ENCODE measurements at places on chromosomes 11 and 22. TPM values are rescaled to one million over a fixed set of nuclear protein-coding genes. Genes with fewer than 3 reads are reported as not detected.

DNA sequence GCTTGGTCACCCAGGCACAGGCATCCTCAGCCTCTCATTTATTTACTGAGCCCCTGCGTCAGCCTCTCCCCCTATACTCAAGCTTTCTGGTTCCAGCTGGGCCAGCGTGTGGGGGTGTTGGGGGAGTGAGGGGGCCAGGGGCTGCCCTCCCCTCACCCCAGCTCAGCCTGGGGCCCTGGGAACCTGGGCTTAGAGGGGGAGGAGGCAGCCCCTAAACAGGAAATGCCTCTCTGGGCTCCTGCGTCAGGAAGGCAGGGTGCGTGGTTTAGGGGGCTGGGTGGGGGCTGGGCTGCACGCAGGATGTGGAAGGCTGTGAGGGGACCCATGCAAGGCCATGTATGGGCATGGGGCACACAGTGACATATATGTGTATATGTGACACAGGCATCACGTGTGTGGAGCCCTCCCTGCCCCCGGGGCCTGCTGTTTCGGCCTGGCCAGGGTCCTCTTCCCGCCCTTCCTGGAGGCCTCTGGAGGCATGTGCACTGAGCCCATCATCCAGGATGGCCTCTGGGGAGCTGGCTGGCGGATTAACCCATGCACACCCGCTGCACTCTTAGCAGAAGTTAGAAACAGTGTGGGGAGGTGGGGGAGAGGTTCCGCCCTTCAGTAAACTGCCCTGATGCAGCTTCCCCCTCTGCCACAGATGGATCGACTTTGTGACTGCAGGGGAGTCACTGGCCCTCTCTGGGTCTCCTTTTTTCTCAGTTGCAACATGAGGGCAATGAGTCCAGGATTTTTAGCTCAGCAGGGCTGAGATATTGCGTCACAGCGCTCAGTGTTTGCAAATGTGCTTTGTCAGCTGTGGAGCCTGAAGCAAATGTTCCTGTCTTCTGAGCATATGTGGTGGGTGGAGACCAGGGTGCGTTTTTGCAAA lies 1.1 kb upstream of the CD248 start:
- peak; percentile 71 for DNase-seq

DNA sequence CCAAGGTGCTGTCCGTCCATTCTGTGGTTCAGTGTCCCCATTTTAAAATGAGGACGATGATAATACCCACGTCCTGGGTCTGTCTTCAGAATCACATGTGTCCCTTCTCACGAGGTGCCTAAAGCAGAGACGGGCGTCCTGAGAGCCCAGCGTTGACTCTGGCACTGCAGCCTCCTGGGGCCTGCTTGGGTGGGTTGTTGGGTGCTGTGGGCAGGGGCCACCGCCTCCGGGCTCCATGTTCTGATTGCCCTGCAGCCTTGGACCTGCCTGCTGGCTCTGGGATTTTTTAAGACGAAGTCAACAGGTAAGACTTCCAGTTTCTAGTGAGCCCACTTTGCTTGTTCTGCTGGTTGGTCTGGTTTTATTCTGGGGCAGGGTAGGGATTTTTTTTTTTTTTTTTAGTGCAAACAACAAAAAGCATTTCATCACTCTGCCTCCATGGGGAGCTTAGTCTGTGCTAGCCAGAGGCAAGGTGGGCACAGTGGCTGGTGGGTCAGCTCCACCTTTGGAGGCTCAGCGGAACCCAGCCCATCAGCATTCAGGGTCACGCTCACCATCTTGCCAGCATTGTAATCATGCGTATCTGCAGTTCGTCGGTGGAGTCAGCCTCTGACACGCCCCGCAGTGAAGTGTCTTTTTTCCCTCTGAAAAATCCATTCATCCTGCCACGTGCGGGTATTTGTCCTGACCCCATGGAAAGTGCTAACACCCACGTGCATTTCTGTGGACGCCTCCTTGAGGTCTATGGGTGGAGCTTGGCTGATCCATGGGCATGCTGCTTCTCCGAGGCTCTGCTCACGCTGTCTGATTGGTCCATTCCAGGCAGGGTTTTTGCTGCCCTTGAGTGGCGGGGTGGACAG lies 28.3 kb downstream of the NADSYN1 start:
- no peak for DNase-seq

- DNase-seq = no peak
Observed at GRCh38 chr11:28481616-28482480, 373.7 kb downstream of the METTL15 start.

GRCh38 chr11:19864141-19865140 lies 151.8 kb downstream of the NAV2 start:
- no peak for DNase-seq

DNA sequence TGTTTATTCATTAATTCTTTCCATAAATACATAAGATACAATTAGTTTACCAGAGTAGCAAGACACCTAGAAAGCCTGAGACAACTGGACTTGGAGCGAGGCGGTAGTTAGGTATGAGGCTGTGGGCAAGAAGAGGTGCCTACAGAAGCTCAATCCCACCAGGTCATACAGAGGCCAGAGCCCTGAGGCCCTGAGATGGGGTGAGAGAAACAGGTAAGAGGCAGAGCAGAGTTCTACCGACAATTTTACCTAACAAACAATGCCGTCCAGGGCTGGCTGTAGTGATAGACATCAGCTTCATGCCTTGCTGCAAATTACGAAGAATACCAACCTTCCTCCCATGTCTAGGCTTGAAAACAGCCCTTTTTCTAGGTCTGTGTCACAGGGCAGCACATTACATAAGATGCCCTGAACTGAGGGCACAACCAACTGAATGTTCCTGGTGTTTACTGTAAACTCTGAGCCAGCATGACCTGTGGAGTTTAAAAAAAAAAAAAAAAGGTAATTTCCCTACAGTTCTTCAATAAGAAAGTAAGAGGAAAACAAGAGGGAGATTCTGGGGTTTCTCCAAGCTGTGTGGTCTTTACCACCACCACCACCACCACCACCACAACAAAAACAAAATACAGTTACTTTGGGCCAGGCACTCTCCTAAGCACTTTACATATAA lies 105.8 kb downstream of the GAB2 start:
- no peak for DNase-seq

GRCh38 chr11:1198561-1199240 lies 24.2 kb upstream of the MUC5B start:
- peak; percentile 8 for DNase-seq

- no peak for DNase-seq
Observed at GRCh38 chr11:69905611-69906452, 86.6 kb upstream of the FGF3 start.

DNA sequence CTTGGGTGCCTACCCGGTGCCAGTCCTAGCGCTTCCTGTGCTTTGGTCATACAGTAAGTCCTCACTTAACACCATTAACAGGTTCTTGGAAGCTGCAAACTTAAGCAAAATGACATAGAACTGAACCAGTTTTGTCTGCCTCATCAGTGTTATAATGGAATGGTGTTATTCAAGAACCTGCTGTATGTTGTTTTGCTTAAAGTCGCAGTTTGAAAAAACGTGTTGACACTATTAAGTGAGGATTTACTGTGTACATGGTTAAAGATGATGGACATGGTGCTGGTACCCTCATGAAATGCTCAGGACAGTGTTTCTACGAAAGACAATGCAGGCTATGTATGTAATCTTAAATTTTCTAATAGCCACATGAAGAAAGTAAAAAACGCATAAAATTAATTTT lies 41.3 kb downstream of the PPP6R3 start:
- DNase-seq = no peak

- DNase-seq = no peak
Observed at GRCh38 chr11:126793596-126793995, 207.0 kb downstream of the KIRREL3 start.

DNA sequence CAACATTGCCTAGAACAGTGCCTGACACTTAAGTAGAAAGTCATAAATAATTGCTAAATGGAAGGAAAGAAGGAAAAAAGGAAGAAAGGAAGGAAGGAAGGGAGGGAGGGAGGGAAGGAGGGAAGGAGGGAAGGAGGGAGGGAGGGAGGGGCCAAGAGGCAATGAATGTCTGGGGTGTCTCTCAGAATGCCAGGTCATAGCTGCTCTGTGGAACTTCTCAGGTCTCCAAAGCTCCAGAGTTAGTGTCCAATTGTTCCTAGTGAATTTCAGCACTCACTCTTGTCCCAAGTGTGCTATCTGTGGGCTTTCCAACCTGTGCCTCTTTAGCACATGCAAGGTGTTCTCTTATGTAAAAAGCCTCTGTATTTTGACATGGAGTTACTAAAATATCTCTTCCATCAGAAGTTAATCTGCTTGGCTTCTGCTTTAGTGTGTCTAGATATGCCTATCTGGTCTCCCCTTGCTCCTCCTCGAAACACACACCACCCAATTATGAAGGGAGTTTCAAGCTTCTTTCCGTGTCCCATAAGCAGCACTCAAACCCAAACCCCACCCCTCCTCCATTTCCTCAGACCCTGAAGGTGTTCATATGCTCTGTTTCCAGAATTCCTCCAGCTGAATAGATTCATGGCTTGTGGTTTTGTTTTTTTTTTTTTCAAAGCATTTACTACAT lies 56.5 kb downstream of the FAM76B start:
- DNase-seq = no peak

- no peak for DNase-seq
Observed at GRCh38 chr11:57568330-57568766, 876 bp upstream of the UBE2L6 start.

- DNase-seq = no peak
Observed at GRCh38 chr11:78783301-78783700, 208.6 kb upstream of the NARS2 start.

GRCh38 chr11:72522186-72522585 lies 87.9 kb upstream of the CLPB start:
- no peak for DNase-seq

DNA sequence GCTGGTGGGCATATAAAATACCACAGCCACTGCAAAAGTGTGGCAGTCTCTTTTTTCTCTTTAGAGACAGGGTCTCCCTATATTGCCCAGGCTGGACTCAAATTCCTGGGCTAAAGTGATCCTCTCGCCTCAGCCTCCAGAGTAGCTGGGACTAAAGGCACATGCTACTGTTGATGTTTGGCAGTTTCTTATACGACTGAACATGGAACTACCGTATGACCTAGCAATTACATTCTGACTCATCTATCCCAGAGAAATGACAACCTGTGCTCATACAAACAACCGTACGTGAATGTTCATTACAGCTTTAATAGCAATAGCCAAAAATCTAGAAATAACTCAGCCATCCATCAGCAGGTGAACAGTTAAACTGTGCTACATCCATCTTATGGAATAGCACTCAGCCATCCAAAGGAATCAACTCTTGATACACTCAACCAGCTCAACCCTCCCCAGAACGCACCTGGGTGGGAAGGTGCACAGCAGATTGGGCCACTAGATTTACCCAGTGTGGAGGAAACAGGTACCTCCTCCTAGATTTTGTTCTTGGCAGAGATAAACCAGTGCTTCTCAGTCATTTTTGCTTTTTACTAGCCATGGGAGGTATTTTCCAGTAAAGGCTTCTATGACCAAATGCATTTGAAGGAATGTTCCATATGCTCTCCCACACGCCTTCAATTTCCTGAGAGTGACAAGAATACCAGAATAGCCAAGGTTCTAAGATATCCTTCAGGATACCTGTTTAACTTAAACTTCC lies 130.5 kb downstream of the MED15 start:
- no peak for DNase-seq

DNA sequence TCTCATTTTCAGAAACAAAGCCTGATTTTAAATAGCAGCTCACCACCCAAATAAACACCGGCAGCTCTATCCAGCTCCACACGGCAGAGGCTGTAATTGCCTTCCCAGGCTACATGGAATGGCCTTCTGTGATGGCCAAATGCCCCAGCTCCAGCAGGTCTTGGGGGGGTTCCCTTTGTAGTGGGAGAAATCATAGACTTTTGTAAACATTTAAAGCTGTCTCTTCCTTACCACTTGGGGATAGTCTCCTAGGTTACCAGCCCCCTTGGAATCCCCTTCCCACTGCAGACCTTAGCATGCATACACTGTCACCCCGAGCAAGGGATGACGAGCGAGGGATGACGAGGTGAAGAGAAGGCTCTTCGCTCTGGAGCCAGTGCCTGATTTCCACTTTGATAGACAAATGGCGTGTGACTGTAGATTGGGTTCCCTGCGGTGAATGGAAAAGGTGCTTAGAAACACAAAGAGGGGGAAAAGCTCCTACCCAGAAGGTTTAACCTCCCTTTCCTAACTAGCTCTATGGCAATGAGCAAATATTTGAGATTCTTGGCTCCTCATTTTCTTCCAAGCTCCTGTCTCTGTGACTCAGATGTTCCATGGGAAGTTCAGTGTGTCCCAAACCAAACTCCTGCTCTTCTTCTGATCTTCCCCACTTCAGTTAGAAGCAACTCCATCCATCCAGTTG lies 108.0 kb upstream of the CADM1 start:
- no peak for DNase-seq

- DNase-seq = peak; percentile 57
Observed at GRCh38 chr22:39349506-39349966, 255 bp upstream of the SYNGR1 start.

DNA sequence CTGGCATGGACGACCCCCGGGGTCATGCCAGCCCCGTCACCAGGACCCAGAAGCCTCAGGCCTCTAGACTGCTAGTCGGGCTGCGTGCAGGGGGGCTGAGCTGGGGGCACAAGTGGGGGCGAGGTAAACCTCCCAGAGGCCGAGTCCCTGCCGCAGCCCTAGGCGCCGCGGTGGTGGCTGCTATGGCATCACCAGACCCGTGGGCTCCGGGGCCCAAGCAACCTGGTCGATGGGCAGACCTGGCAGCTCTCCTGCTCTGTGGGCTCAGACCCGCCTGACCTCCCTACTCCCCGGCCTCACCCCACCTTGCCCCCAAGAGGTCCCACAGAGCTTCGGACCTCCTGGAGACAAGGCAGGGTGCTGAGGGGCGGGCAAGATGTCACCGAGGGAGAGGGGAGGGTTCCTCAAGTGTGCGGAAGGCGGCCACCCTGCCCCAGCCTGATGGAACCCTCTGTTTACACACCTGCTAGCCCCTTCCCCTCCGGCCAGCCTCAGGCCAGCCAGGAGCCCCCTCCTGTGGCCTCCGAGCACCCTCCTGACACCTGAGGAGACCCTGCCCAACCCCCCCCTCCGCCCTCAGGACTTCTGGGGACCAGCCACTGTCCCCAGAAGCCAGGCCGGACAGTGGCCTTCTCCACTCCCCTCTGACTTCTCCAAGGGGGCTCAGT lies 9.4 kb downstream of the IGF2 start:
- peak; percentile 10 for DNase-seq

DNA sequence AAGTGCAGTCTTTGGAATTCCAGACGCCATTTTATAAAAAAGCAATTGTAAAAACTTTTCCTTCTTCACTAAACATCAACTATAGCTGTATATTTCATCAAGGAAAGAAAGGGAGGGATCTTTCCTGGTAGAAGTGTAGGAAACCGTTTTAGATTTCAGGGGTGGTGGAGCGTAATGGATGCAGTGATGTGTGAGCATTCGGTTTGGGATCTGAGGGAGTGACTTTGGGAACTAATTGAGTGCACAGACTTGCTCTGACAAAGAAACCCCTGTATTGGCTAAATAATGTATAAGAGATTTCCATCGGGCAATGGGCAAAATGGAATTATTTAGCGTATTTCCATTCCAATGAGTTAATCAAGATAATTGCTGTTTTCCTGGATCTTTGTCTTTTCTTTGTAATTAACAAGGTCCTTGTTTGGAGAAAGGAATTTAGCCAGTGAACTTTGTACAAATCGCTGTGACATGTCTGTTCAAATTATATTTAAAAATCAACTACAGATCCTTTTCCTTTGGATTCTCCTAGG lies 125.0 kb upstream of the NARS2 start:
- no peak for DNase-seq

Gene TEX54
- 1.0 TPM for total RNA-seq

Gene OR5P2
- total RNA-seq = not detected

Gene GLYAT
- total RNA-seq = not detected

Gene TBC1D10A
- total RNA-seq = 5.0 TPM

Gene PPFIBP2
- 1.5 TPM for total RNA-seq

Gene ILK
- total RNA-seq = 168 TPM

Gene CCDC86
- 12.7 TPM for total RNA-seq

Gene ISX
- not detected for total RNA-seq

Gene H19
- total RNA-seq = 46.9 TPM

Gene INPP5J
- total RNA-seq = 15.4 TPM

Gene UPK3A
- total RNA-seq = not detected

Measured in glutamatergic neuron (in vitro differentiated cells).